Thoracic aorta (tissue), 2 donors: ENCODE measurements at places on chromosomes 16 and 17.

GRCh38 chr17:57363998-57364643, 107.8 kb downstream of the MSI2 start:
- DNase-seq: no peak

DNA sequence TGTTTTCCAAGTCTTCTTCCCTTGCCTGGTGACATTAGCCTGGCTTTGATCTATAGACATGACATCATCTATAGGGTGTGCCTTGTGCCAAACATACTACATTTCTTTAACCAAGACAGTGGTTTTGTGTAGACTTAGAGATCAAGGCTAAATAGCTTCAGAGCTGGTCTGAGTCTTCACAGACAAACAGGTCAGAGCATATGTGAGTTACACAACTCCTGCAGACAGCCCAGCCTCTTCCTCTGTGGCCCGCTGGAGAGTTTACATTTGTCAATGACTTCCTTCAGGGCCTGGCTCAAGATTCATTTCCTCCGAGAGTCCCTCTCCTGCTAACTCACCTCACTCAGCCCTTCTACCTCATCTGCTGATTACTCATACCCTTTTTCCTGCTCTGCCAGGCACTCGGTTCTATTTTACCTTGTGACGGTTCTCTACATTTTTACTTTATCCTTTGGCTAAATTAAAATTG, 73.1 kb upstream of the TANC2 start:
- DNase-seq: no peak

DNA sequence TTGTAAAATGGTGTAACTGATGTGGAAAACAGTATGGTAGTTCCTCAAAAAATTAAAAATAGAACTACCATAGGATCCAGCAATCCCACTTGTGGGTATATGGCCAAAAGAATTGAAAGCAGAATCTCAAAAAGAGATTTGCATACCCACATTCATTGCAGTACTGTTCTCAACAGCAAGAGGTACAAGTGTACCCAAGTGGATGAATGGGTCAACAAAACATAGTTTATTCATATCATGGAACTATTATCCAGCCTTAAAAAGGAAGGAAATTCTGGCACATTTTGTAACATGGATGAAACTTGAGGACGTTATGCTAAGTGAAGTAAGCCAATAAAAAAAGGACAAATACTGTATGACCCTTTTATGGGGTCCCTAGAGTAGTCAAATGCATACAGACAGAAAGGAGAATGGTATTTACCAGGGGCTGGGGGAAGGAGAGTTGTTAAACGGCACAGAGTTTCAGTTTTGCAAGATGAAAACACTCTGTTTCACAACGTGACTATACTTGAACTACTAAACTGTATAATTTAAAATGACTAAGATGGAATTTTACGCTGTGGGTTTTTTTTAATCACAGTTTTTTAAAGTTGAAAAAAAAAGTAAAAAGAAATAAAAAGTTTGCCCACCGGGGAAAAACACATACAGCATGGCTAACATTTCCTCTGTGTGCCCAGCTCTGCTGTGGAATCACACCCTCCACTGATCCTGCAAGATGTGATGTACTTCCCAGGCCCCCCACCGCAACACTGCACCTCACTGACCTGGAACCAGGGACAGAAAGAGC, 6.1 kb downstream of the TVP23A start:
- DNase-seq: no peak

GRCh38 chr16:70803319-70803718, 2.4 kb upstream of the VAC14 start:
- no peak for DNase-seq

DNA sequence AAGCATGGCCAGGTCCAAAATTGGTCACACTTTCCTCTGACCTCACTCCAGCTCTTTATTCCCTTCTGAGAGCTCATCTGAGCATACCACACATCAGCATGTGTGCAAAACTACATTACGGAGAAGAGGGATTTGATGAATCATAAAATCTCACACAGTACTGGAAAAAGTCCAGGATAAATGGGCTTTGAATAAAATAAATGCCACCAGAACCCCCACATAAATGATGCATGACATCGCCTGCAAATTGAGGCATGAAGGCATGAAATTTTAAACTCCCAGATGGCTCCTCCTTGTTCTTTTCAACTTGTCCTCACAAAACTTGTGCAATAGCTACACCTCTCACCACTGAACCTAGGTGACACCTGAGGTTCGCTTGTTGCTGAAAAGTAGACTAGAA, 439.5 kb downstream of the CA10 start:
- DNase-seq: no peak

GRCh38 chr17:47297661-47298400, 25.9 kb upstream of the EFCAB13 start:
- DNase-seq: no peak

DNA sequence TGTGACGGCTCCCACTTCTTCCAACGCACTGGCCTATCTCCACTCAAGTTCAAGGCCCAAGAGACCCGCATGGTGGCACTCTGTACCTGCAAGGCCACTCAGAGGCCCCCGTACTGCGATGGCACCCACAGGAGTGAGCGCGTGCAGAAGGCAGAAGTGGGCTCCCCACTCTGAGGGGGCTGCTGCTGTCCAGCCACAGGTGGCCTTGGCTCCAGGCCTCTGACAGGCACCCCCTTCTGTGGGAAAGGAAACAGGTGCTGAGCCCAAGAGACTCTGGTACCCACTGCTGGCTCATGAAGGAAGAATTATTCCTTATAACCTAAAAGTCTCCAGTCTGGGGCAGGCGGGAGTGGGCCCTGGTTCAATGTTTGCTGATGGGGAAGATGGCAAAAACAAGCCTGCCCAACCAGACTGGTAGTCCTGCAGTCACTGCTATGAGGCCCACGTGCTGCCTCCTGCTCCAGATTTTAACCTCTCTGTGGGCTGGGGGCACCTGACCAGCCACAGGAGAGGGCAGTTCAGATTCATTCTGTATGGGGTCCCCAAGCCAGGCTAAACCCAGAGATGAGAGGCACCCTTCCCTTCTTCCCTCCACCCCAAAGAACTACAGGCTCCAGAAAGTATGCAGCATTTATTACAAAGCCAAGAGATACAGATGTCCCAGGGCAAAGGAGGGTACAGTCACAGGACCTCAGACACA, 3.3 kb downstream of the CISD3 start:
- no peak for DNase-seq

GRCh38 chr16:83928341-83929055, 24.5 kb upstream of the OSGIN1 start:
- DNase-seq: no peak

DNA sequence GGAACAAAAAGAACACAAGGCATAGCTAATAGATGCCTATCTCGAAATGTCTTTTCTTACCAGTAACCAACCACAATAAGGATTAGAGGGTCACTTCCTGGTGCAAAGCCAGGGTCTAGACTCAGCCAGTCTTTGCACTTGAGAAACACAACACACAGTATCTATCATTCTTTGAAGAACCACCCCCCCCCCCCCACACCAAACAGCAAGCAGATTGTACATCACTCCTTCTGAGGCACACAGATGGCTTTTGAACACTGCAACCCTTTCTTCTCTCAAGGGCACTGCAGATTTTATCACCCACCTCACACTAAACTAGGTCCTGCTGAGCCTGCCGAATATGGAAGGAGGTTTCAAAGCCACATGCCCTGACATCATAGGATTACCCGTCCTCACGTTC, 145.6 kb downstream of the AATF start:
- no peak for DNase-seq

DNA sequence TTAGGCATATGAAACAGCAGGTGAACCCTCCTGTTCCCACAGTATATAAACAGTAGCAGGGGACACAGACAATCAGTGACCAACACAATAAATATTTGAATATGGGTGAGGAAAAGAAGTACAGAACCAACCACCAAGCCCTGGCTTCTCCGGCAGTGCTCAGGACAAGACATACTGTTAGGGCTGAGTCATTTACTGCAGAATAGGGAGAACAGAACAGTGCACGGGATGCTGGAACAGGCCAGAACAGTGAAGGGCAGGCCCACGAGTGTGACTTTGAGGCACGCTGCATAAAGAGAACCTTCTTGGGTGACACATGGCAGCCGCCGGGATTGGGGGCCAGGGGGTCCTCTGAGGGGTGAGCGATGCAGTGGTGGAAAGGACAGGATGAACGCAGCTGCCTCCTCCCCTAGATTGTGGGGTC, 160.4 kb downstream of the CMIP start:
- DNase-seq: no peak

DNA sequence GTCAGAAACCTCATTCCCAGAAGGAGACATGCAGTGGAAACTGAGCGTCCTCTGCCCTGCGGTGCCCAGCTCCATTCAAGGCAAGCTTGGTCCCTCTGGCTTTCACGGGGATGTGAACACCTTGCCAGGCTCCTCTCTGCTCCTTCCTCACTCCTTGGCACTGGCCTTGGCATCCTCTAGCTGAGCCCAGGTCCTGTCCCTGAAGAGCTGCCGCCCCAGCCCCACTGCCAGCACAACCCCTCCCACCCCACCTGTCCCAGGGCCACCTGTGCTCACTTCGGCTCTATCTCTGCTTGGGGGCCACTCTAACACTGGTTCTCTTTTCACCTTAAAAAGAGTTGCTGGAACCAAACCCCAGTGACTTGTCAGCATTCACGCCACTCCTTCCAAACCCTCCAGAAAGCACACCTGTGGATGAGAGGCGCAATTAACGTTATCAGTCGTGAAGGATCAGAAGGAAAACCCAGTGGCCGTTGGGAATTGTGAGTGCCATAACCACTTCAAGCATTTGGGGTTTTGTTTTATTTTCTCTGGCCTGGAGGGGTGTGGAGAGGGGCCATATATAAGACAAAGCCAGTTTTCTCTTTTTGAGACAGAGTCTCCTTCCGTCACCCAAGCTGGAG, 103.7 kb downstream of the AXIN2 start:
- no peak for DNase-seq

DNA sequence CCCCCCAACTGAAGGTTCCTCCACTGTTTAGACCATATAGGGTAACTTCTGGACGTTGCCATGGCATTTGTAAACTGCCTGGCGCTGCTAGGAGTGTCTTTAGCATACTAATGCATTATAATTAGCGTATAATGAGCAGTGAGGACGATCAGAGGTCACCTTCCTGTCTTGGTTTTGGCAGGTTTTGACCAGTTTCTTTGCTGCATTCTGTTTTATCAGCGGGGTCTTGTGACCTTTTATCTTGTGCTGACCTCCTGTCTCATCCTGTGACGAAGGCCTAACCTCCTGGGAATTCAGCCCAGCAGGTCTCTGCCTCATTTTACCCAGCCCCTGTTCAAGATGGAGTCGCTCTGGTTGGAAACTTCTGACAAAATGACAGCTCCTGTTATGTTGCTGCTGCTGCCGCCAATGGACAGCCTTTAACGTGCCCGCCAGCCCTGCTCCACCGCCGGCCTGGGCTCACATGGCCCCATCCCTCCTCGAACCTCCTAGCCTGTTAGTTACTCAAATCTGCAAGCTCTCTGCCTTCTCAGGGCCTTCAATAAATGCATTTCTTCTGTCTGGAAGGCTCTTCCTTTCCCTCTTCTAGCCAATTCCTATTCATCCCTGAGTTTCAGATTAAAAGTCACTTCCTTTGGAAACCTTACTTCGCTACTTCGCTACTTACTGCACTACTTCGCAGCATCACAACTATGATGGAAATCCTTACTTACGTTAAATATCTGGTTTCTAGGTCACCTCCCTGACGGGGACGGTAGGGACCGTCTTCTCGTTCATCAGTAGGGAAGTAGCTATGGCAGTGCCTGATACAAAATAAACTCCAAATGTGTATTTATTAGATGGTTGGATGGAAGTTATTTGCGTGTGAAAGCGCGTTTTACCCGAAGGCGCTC, 640 bp upstream of the NAGLU start:
- no peak for DNase-seq

GRCh38 chr17:39576187-39576586, 31.5 kb downstream of the NEUROD2 start:
- DNase-seq: no peak

DNA sequence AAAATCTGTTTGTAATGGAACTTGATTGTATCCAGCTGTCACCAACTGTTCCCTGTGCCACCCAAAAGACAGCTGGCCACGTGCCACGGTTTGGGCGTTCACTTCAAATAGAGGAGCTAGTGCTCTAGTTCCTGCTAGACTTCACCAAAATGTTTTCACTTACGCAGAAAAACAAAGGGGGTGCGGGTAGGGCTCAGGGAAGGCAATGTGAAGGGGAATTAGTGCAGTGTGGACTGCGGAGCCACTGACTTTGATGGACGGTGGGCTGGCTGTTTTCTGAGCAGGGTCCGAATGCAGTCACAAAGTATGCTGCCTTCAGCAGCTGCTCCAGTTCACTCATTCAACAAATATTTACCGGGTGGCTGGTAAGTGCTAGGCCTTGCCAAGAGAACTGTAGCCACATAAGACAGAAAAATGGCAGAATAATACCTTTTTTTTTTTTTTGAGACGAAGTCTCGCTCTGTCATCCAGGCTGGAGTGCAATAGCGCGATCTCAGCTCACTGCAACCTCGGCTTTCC, 7.6 kb upstream of the CYTH1 start:
- no peak for DNase-seq

GRCh38 chr17:80942423-80943345, 49.0 kb upstream of the CHMP6 start:
- DNase-seq: peak; percentile 77

- no peak for DNase-seq
Measured at GRCh38 chr17:42659079-42659931, at the start of gene TUBG2. Gene TUBG2 (plus strand): TSS chr17:42659284. CDS start chr17:42659504, 220 bp downstream.

GRCh38 chr17:81481073-81481799, 31.4 kb downstream of the ACTG1 start:
- no peak for DNase-seq

GRCh38 chr17:81922566-81923301, 4.8 kb upstream of the SIRT7 start:
- no peak for DNase-seq

GRCh38 chr16:11370084-11370931, 25.0 kb downstream of the RMI2 start:
- DNase-seq: no peak

GRCh38 chr17:3276126-3276525, 22.0 kb downstream of the OR3A1 start:
- DNase-seq: no peak

GRCh38 chr17:60079401-60080243, 901 bp upstream of the HEATR6 start:
- no peak for DNase-seq

DNA sequence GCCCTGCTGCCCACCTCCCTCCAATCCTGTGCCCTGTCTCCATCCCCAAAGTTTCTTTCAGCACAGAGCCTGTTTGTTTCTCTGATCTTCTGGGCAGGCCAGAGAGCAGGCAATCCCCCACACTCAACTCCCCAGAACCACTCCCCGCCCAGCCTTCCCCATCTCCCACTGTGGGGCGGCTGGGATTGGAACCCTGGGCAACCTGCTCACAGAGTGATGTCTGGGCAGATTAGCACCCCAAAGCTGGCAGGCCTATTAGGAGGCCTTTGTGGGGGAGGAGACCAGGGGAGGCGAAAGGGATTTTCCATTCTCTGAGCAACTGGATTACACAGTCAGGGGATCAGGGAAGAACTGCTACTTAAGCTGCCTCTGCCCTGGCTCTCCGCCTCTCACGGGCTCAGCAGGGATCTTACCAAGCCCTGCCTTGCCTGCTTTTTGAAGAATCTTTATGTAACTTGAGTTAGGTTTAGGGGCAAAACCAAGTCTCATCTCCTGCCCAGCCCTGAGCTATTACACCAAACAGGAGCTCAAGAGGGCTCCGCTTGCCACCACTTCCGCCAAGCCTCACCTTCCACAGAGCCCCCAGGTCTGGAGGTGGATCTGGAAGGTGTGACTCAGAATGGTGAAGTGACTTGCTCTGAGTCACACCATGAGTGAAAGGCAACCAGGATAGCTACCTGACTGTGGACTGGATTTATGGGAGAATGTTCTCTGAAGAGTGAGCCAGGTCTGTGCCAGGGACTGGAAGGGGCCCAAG, 16.0 kb upstream of the LHX1 start:
- no peak for DNase-seq
